ENCODE measurements at places on chromosomes 5 and 9.
A peak's percentile ranks its signal among the peaks of the same experiment; 100 is the strongest.

- no peak for DNase-seq
These were observed 62.9 kb upstream of the IL17B start for GRCh38 chr5:149441986-149442385.

DNA sequence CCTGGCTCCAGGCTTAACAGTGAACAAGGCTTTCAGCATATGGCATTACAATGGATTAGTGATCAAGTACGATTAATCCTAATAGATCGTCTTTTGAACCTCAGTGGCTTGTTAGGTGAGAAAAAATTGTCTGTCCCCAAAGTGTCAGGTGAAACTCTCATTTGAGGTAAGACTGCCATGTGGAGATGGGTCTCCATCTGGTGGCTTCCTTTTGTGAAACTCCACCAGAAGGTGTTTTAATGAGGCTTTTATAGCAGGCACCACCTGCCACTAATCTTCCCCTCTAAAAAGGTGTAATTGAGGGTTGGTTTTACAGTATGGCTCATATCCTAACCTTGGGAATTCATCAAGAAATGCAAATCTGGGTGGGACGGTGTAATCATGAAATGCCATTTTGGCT is 471.1 kb upstream of the MPDZ start:
- DNase-seq = no peak

- peak; percentile 29 for DNase-seq
These were observed 19.2 kb upstream of the CD180 start for GRCh38 chr5:67215519-67216471.

DNA sequence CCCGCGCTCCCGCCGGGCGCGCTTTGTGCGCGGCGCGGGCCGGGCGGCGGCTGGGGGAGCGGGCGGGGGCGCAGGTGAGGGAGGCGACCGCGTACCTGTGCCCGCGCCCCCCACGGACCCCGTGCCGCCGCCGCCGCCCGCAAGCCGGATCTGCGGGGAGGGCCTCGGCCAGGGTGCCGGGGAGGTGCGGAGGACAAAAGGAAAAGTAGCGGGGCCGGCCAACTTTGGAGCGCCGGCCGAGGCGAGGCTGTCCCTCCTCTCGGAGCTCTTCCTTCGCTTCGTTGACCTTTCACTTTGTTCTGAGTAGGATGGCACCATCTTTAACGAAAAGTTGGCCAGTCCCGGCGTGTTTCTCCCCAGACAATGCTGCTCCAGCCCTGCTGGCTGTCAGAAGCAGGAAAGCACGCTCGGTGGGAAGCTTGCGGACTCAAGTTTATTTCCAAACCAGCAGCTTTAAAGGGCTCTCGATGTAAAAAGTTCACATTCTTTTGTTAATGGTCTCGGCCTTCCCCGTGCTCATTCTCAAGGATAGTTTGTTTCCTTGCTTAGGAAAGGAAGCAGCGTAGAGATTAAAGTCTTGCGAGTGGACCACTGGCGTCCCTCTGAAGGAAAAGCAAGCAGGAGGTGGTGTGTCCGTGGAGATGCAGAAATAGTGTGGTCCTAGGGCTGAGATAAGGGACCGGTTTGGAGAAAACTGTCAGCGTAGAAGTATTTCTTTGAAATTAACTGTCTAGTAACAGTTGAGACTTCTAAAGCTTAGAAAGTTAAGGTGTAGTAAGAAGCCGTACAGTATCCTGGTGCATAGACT is 639 bp downstream of the EHMT1 start:
- DNase-seq = peak; percentile 64

DNA sequence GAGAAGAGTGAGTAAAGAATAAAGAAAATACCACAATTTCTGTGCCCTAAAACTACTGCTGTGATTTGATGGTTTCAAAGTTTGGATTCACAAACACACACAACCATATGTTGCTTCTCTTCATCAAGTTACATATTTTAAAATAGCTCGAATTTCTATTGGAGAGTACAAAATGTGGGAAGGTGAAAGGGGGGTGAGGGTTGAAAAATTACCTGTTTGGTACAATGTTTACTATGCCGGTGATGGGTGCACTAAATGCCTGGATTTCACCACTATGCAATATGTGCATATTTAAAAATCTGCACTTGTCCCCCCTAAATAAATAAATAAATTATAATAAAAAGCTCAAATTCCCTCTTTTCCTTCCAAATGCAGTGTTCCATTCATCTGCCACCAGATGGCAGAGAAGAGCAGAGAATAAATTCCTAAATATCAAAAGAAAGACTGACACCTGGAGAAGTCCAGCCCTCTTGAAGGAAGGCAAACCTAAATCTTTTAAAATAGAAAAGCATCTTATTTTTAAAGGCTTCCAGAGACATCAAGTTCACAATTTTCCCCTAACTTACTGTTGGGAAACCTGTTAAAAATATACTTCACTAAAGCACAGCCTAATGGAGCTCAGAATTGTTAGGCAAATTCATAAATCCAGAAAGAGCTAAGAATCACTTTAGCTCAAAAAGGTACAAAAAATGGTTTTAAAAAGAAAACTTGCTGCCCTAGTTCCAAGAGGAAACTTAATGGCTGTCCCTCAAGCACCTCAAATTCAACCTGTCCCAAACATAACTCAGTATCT is 24.8 kb upstream of the HNRNPA0 start:
- DNase-seq = peak; percentile 73

DNA sequence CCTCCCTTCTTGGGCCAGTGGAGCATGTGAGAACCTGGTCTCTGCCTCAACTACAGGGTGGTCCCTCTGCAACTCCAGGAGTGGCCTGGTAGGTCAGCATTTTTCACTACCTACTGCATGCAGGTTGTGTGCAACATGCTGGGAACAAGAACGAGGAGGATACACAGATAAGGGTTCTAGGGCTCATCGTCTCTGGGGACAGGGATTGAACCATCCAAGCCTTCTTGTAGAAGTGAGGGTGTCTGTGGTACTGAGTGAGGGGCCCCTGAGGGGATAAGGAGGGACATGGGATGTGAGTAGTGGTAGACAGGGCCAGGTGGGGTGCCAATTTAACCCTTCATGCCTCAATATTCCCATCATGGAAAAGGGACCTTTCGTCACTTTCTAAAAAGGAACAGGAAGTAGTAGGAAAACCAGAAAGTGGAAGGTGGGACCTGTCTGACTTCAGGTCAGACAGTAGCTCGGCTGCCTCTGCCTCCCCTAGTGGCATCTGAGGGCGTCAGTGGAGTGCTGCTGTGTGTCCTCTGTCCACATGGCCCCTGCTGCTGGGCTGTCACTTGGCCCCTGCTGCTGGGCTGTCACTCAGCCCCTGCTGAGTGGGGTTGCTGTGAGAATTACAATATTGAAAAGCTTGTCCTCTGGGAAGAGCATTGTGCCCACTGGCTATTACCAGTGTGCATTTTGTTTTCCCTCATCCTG is 48.6 kb upstream of the RNU6ATAC start:
- no peak for DNase-seq

- DNase-seq = no peak
These were observed 6.8 kb downstream of the NDST1 start for GRCh38 chr5:150514708-150515211.

GRCh38 chr5:177472460-177473442 is 683 bp downstream of the DBN1 start:
- DNase-seq = no peak

DNA sequence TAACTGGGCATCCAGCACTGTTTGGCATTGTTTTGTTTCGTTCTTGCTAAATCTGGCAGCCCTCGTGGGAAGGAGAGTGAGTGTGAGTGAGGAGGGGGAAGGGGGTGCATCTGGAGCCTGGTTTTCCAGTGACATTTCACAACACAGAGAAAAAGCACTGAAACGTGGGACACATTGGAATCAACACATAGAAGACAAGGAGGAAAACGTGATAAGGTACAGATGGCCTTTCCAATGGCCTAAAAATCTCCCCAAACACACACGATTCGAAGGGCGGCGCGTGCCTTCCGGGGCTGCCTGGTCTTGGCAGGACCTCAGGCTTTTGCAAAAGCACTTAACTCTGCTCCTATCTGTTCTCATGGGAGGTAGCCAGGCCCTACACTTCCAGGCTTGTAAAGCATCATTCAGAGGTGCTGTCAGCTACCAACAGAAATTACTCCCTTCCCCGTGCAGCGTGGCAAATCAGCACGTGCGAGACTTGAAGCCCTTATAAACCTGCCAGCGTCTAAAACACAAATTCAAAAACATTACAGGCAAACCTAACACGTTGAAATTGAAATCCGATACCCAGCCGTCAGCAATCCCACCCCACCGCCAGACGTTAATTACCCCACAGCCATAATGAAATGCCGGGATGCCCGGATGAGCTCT is 129.4 kb downstream of the OLFM1 start:
- no peak for DNase-seq

DNA sequence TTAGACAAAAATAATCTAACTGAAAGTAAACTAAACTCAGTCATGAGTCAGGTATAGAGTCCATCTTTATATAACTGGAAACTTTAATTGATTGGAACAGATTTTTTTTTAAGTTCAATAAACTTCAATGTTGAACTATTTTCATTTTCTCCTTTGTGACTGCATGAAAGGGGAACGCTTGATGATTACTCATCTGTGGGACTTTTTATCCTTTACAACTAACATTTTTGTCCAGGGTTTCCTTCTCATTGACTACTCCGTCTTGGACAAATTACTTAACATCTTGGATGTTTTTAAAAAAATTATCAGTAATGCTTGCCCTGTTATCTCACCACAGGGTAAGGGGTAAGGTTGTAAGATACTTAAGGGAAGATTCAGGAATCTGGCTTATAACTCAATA is 1658.4 kb downstream of the MAT2B start:
- DNase-seq = no peak

DNA sequence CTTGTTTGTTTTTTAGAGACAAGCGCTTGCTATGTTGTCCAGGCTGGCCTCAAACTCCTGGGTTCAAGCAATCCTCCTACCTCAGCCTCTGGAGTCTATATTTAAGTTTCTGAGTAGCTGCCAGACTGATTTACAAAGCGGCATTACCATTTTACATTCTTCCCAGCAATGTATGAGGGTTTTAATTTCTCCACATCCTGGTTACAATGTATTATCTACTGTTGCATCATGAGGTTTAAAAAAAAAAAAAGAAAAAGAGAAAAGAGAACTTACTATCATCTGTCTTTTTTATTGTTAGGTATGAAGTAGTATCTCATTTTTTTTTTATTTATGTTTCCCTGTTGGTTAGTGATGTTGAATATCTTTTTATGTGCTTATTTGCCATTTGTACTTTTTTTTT is 18.9 kb upstream of the CLINT1 start:
- DNase-seq = peak; percentile 22

All from choroid plexus epithelial cell (primary cell).